Activated naive CD8-positive, alpha-beta T cell treated with anti-CD3 and anti-CD28 coated beads, Interleukin-2, amount 50 U/mL, for 24 hours (primary cell): ENCODE measurements at places on chromosomes 1 and 21.

GRCh38 chr21:42346866-42347600 is 3.8 kb downstream of the TFF2 start:
- no peak overlapping the region for H3K4me3 ChIP-seq
- no peak for DNase-seq
- no peak overlapping the region for H3K27ac ChIP-seq
- no peaks in the 10 kb centered on the region for H3K4me1 ChIP-seq
- H3K27me3 ChIP-seq = no peaks in the 10 kb centered on the region

- no peak overlapping the region for H3K27ac ChIP-seq
- H3K4me3 ChIP-seq = no peak overlapping the region
- DNase-seq = no peak
- H3K36me3 ChIP-seq = no peaks in the 10 kb centered on the region
- H3K27me3 ChIP-seq = peaks cover 3% of the 10 kb centered on the region
These were observed 81.7 kb downstream of the MAN1C1 start for GRCh38 chr1:25698252-25698651.

DNA sequence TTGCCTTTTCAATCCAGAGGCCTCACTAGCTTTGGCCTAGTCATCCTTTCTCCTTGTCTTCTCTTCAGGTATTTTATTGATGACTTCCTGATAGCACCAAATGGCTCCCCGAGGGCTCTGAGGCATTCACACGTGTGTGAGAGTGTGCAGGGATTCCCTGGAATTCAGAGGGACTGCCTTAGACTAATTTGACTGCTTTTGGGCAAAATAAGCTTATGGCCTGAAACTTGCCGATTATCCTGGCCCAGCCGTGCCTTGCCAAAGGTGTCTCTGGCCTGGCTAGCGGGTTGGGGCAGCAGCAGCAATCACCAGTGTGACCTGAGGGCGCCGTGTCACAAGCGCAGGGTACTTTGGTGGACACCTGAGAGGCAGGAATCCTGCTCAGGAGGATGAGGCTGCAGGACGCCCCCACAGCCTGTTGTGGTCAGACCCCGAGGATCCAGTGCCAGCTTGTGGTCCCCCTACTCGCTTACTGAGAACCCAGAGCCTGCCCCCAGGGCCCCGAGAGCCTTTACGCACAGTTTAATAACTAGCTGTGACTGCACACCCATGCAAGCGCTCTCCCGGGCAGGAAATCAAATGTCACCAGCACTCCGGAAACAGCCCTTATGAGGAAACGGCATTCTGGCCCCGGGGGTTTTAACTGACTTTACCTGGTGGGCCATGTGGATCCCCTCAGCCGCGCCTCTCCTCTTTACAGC is 62.8 kb upstream of the PDE9A start:
- DNase-seq = peak; percentile 35
- H3K4me3 ChIP-seq = no peak overlapping the region
- H3K4me1 ChIP-seq = peaks cover 12% of the 10 kb centered on the region
- H3K27ac ChIP-seq = no peak overlapping the region

GRCh38 chr21:27818847-27819246 is 852.0 kb upstream of the ADAMTS5 start:
- H3K4me1 ChIP-seq = no peaks in the 10 kb centered on the region
- DNase-seq = no peak
- H3K27ac ChIP-seq = no peak overlapping the region
- H3K27me3 ChIP-seq = no peaks in the 10 kb centered on the region

DNA sequence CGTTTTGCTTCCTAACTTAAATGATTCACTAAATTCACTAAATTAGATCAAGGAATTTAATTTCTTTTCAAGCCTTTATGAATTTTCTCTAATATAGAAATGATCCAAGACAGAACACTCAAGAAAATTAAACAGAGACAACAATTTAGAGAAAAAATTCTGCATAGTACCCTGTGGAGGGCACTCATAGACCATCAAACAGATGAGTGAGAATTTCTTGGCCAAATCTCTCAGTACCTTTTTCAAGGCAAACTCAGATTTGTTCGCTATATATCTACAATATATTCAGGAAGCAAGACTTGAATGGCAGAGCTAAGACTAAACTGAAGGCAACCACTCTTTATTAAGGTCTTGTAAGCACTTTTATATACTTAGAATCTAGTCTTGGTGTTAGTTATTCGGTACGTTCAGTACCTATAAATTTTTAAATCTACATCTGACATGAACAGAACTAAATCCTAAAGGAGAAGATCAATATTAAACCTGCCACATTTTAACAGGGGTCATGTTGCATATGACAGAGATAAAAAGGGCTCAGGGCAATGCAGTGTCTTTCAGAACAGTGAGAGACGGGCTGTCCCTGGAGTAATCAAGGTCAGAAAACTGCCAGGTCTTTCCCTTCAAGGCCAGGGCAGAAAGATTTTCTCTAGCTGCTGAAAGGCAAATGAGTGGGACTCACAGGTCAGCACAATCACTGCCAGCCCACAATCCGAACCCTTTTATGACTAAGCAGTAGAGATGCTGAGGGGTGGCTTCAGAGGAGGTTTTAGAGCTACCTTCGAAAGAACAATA is 118.8 kb upstream of the TMPRSS15 start:
- H3K36me3 ChIP-seq = no peaks in the 10 kb centered on the region
- H3K4me3 ChIP-seq = no peak overlapping the region
- no peaks in the 10 kb centered on the region for H3K27me3 ChIP-seq

DNA sequence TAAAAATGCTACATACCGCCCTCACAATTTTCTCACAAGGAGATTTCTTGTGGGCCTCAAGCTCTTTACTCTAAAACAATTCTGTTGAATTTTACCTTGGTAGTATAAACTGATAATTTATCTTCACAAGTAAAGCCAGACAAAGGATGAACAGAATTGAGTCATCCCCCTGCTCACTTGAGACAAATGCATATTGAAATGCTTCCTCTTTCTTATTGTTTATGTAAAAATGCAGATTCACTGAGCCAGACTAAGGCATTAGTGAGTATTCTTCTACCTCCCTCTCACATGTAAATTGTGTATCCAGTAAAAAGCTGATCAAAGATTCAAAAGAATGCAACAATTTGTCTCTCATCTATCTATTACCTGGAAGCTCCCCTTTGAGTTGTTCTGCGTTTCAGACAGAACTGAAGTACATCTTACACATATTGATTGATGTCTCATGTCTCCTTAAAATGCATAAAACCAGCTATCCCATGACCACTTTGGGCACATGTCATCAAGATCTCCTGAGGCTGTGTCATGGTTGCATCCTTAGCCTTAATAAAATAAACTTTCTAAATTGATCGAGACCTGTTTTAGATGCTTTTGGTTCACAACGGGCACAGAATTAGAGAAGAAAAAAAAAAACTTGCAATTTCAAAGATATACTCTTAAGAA is 743.1 kb upstream of the B3GALT2 start:
- no peak for DNase-seq
- no peaks in the 10 kb centered on the region for H3K4me1 ChIP-seq
- H3K27ac ChIP-seq = no peak overlapping the region
- H3K36me3 ChIP-seq = peaks cover 1% of the 10 kb centered on the region
- H3K4me3 ChIP-seq = no peak overlapping the region
- H3K27me3 ChIP-seq = no peaks in the 10 kb centered on the region

- no peak for DNase-seq
- no peaks in the 10 kb centered on the region for H3K36me3 ChIP-seq
- peaks cover 2% of the 10 kb centered on the region for H3K4me1 ChIP-seq
- no peak overlapping the region for H3K27ac ChIP-seq
- no peak overlapping the region for H3K4me3 ChIP-seq
These were observed 156.7 kb downstream of the PRDM16 start for GRCh38 chr1:3225661-3226060.

GRCh38 chr1:146021050-146021445 is 487 bp downstream of the HJV start:
- peaks cover 53% of the 10 kb centered on the region for H3K27me3 ChIP-seq
- H3K4me3 ChIP-seq = no peak overlapping the region
- no peak for DNase-seq
- no peak overlapping the region for H3K27ac ChIP-seq

- no peaks in the 10 kb centered on the region for H3K4me1 ChIP-seq
- peaks cover 13% of the 10 kb centered on the region for H3K36me3 ChIP-seq
- H3K27me3 ChIP-seq = no peaks in the 10 kb centered on the region
- no peak for DNase-seq
- no peak overlapping the region for H3K4me3 ChIP-seq
These were observed 339.2 kb downstream of the DPYD start for GRCh38 chr1:97581614-97582051.
